ENCODE measurements at places on chromosomes 5 and 9. TPM values are rescaled to one million over a fixed set of nuclear protein-coding genes. Genes with fewer than 3 reads are reported as not detected.

Gene CDH10
- under 0.01 TPM for total RNA-seq

Gene SLC9A3
- 4.2 TPM for total RNA-seq

Gene ARSB
- total RNA-seq: 19.3 TPM

Gene TMEM167A
- total RNA-seq: 44.6 TPM

Gene LCN10
- total RNA-seq: not detected

Gene CXCL14
- total RNA-seq: not detected

Gene C5orf58
- total RNA-seq: not detected
